CD8-positive, alpha-beta T cell (primary cell): ENCODE measurements at places on chromosomes 12 and 14. TPM values are rescaled to one million over a fixed set of nuclear protein-coding genes. Genes with fewer than 3 reads are reported as not detected.

DNA sequence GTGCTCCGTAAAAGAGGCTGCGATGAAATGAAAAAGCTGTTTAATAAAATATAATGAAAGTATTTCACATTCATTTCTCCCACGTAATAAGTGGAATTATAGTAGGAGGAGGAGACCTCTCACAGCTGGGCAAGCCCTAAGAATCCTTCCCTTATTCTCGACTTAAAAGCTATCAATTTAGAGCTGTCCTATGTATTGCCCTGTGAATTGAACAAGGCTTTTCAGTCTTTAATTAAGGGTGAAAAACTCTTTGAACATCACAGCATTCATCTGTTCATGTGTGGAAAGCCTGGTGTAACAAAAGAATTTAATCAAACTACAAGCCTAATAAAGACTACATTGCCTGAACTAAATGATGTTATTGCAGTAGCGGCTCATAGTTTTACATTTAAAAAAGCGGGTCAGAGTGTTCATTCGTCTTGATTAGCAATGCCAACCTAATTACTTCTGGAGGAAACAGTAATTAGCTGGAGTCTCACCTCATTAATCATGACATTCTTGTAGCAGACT lies 142.0 kb downstream of the ETNK1 start:
- DNase-seq, result no peak

DNA sequence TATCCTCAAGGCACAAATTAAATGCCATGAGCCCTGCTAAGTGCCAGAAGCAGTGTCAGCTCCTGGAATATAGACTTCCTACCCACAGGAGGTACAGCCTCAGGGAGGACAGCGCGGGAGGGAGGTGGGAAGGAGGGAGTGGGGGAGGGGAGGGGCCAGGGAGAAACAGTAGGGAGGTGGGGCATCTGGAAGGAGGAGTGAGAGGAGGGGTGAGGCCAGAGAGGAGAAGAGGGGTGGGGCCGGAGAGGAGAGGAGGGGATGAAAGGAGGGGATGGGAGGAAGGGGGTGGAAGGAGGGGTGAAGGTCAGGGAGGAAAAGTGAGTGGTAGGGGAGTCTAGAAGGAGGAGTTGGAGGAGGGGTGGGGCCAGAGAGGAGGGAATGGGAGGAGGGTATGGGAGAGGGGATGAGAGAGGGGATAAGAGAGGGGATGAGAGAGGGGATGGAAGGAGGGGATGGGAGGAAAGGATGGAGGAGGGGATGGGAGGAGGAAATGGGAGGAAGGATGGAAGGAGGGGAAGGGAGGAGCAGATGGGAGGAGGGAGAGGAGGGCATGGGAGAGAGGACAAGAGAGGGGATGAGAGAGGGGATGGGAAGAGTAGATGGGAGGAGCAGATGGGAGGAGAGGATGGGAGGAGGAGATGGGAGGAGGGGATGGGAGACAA lies 9.2 kb upstream of the CCDC197 start:
- no peak for DNase-seq

The TAS2R46 gene
- total RNA-seq, result 0.71 TPM

The SERPINA3 gene
- total RNA-seq, result not detected

GRCh38 chr14:103185051-103186029 lies 62.1 kb downstream of the TNFAIP2 start:
- no peak for DNase-seq
